CD4-positive, alpha-beta memory T cell (primary cell): ENCODE measurements at places on chromosomes 4 and X. TPM values are rescaled to one million over a fixed set of nuclear protein-coding genes. Genes with fewer than 3 reads are reported as not detected.

The CT45A3 gene
- not detected for total RNA-seq

The VCX2 gene
- not detected for total RNA-seq

The CDX4 gene
- total RNA-seq: not detected

The FOXR2 gene
- total RNA-seq: not detected

DNA sequence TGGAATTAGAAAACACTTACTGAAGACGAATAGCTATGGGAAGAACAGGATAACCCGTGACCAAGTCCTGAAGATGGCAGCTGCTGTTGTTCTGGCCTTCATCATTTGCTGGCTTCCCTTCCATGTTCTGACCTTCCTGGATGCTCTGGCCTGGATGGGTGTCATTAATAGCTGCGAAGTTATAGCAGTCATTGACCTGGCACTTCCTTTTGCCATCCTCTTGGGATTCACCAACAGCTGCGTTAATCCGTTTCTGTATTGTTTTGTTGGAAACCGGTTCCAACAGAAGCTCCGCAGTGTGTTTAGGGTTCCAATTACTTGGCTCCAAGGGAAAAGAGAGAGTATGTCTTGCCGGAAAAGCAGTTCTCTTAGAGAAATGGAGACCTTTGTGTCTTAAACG lies 2.4 kb downstream of the AGTR2 start:
- H3K4me3 ChIP-seq: no peak overlapping the region
- H3K27me3 ChIP-seq: no peaks in the 10 kb centered on the region
- no peak for DNase-seq
- H3K4me1 ChIP-seq: no peaks in the 10 kb centered on the region
- H3K27ac ChIP-seq: no peak overlapping the region

GRCh38 chrX:35809781-35810180 lies 11.6 kb downstream of the MAGEB16 start:
- H3K4me1 ChIP-seq: no peaks in the 10 kb centered on the region
- no peak overlapping the region for H3K27ac ChIP-seq
- no peak overlapping the region for H3K4me3 ChIP-seq
- H3K36me3 ChIP-seq: no peaks in the 10 kb centered on the region

DNA sequence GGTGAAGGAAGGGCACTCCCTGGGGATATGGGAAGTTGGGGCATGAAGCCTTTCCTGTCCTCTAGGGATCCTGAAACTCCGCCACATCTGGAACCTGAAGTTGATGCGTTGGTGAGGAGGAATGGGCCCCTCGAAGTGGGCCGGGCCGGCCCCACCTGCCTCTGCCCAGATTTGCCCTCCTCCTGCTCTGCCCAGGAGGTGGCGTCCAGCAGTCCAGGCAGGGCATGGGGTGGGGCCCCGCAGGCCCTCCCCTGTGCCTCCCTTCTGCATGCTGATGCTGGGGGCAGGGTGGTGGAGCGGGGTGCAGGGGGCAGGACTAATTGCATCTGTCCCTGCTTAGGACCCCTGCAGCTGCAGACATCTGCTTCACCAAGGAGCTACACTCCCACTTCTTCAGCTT lies 1.8 kb downstream of the TAFAZZIN start:
- no peak for DNase-seq
- no peak overlapping the region for H3K4me3 ChIP-seq
- H3K27me3 ChIP-seq: no peaks in the 10 kb centered on the region
- peak overlapping the region; percentile 70 for H3K27ac ChIP-seq
- peaks cover 10% of the 10 kb centered on the region for H3K4me1 ChIP-seq

DNA sequence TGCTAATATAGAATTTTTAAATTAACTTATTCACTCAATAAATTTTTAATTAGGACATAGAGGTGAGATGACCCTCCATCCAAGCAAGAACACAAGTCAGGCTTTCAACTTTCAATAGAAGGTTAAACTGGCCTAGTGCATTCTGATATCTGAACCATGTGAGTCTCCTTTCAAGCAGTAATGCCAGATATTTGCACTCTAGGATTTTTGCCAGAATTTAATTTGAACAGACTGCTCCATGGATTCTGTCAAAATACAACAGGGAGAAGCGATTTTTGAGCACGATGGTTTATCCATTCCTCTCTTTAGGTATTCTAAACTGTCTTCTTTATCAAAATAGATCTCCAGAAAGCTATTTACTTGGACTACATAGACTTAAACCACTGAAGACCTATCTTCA lies 72.0 kb upstream of the DCLK2 start:
- H3K4me3 ChIP-seq: no peak overlapping the region
- DNase-seq: no peak
- no peaks in the 10 kb centered on the region for H3K4me1 ChIP-seq
- no peaks in the 10 kb centered on the region for H3K36me3 ChIP-seq
- H3K27me3 ChIP-seq: peaks cover 3% of the 10 kb centered on the region
- H3K27ac ChIP-seq: no peak overlapping the region

- no peak for DNase-seq
- H3K27ac ChIP-seq: no peak overlapping the region
- H3K4me3 ChIP-seq: no peak overlapping the region
- H3K36me3 ChIP-seq: no peaks in the 10 kb centered on the region
- no peaks in the 10 kb centered on the region for H3K4me1 ChIP-seq
These were observed 16.2 kb downstream of the CTAG1B start for GRCh38 chrX:154602766-154603437.

- H3K4me3 ChIP-seq: no peak overlapping the region
- DNase-seq: no peak
- H3K27me3 ChIP-seq: no peaks in the 10 kb centered on the region
- H3K36me3 ChIP-seq: no peaks in the 10 kb centered on the region
- peaks cover 38% of the 10 kb centered on the region for H3K4me1 ChIP-seq
These were observed 106.3 kb downstream of the AFF1 start for GRCh38 chr4:87041141-87041540.

- H3K27ac ChIP-seq: no peak overlapping the region
- H3K36me3 ChIP-seq: no peaks in the 10 kb centered on the region
- H3K4me1 ChIP-seq: no peaks in the 10 kb centered on the region
- H3K4me3 ChIP-seq: no peak overlapping the region
These were observed 53.0 kb downstream of the ZNF827 start for GRCh38 chr4:145885666-145886065.

DNA sequence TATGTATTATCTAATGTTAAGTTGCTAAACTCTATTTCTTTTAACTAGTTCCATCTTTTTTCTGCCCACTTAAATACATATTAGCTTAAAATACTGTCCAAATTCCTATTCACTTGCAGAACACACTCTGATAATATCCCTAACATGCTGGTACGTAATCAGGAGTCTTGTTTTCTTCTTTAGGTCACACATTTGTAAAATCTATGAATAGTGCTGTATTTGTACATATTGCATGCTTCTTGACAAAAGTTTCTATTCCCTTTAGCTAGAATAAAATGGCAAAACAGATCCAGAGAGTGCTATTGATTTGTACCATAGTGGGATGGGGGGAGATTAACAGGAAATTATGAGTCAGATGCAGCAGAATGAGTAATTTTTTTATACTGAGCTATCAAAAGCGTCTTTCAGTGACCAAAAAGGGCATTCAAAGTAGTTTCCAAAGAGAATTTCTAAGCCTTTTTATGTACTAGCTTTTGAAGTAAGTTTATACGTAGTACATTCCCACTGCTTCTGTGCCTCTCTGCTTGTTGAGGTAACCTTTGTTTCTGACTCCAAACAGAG lies 126.5 kb downstream of the PTPN13 start:
- no peak overlapping the region for H3K4me3 ChIP-seq
- H3K36me3 ChIP-seq: no peaks in the 10 kb centered on the region
- no peaks in the 10 kb centered on the region for H3K27me3 ChIP-seq
- no peaks in the 10 kb centered on the region for H3K4me1 ChIP-seq
- DNase-seq: no peak
